ENCODE measurements at places on chromosomes 6 and 20.

GRCh38 chr20:40651151-40651550 is 37.9 kb downstream of the MAFB start:
- DNase-seq, result no peak

GRCh38 chr6:114521926-114522325 is 179.1 kb upstream of the HS3ST5 start:
- DNase-seq, result no peak

GRCh38 chr6:45917439-45917838 is 98.2 kb downstream of the CLIC5 start:
- no peak for DNase-seq

DNA sequence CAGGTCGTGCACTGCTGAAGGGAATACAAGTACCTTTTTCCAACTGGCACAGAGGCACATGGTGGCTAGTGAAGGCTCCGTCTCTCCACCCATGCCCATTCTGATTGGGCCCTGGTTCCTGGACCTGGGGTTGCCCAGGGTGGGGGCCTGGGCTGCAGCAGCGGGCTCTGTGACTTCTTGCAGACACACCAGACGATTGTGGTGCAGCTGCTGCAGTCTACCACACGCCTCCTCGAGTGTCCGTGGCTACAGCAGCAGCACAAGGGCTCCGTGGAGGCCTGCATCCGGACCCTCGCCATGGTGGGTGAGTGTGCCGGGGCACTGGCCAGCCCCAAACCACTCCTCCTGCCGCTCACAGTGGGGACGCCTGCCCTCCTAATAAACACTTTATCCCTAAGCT is 29.2 kb downstream of the UQCC2 start:
- DNase-seq, result no peak

DNA sequence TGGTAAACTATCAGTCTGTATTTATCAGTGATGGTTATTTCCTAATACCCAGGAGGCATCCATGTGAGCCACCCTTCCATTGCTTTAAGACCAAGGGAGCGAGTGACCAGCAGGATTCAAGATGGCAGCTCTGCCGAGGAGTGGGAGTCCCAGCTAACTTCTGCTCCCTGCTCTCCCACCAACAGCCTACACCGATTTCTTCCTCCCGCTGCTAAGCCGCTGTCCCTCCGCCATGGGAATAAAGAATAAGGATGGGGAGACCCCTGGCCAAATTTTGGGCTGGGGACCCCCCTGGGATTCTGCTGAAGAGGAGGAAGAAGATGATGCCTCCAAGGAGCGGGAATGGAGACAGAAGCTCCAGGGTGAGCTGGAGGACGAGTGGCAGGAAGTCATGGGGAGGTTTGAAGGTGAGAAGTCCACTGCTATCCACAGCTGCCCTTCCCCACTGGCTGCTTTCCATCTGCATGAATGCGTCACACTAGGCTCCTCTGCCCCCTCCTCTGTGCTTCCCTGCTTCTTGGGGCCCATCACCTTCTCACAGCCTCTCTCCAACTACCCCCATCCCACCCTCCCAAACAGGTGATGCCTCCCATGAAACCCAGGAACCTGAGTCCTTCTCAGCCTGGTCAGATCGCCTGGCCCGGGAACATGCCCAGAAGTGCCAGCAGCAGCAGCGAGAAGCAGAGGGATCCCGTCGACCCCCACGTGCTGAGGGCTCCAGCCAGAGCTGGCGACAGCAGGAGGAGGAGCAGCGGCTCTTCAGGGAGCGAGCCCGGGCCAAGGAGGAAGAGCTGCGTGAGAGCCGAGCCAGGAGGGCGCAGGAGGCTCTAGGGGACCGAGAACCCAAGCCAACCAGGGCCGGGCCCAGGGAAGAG is 10.3 kb downstream of the NFKBIL1 start:
- no peak for DNase-seq

DNA sequence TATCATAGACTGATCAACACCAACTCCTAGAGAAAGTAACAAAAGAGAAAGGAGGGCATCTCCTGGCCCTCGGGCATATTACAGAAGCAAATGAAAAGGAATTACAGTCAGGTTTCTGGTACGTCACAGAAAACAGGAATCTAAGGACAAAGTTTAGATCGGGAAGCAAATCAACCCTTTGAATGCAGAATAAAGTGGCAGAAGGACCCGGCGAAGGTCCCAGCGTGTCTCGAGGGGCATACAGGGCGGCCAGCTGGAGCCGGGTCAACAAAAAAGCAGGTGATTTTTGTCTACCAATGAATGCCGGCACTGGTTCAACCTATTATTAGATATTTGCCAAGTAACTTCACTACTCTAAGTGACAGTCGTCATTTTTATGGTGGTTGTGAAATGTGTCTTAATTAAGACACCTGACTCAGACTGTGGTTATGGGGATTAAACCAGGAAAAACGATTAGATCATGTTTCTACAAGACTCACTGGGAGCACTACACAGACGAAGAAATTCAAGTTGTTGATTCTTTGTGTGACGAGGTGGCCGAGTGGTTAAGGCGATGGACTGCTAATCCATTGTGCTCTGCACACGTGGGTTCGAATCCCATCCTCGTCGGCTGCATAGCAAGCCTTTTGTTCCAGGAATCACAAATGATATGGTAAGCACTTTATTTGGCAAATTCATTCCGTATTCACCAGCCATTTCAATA is 12.4 kb upstream of the ZSCAN9 start:
- peak; percentile 73 for DNase-seq

DNA sequence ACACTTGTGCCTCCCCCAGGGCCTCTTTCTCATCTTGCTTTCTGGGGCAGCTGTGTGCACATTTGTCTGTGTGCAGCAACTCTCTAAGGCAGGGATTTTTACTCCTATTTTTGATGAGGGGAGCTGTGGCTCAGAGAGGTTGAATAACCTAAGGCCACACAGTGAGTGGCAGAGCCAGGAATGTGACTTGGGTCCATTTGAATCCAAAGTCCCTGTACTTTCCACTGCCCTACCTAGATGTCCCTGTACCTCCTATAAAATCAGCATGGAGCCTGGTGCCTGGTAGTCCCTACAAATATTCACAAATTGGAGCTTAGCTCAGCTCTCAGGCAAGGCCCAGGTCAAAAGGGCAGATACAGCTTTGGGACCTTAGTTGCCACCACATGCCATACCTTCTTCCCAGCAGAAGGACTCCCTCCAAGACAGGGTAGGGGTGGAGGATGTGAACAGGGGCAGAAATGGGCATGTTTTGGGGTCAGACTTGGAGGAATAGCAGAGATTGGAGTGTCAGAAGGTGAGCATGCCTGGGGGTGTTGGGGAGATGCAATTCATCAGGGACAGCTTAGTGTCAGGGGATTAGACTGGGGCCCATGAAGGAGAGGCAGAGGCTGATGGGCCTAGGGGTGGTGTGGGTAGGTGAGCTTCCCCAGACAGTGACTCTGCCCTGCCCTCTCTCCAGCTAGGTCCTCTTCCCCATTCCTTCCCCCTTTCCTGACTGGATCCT is 4.1 kb upstream of the VEGFA start:
- no peak for DNase-seq

GRCh38 chr6:125031385-125031784 is 69.1 kb downstream of the RNF217 start:
- no peak for DNase-seq
